Femur (tissue), 1 donor: ENCODE measurements at places on chromosomes 5 and 9.
A peak's percentile ranks its signal among the peaks of the same experiment; 100 is the strongest.

GRCh38 chr9:108766626-108767161 lies 89.1 kb downstream of the ACTL7B start:
- DNase-seq: no peak

GRCh38 chr9:114225561-114226212 lies 70.3 kb downstream of the COL27A1 start:
- peak; percentile 69 for DNase-seq

GRCh38 chr5:77841616-77842015 lies 65.5 kb upstream of the TBCA start:
- DNase-seq: no peak

GRCh38 chr5:72152545-72152944 lies 45.3 kb downstream of the MAP1B start:
- DNase-seq: no peak

DNA sequence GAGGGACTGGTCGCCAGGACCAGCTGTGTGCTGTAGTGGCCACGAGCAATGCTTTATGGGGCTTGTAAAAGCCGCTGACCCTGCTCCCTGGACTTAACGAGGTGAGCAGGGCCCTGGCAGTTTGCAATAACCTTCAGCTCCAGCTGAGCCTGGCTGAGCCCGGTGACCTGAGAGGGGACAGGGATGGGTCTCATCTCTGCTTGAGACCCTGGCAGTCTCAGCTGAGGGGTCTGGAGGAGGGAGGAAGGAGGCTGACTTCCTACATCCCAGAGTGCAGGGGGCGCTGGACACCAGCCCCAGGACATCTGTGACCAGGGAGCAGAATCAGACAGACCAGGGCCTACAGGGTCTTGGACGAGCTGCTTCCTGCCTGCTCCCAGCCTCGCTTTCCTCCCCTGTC lies 277.5 kb upstream of the MVB12B start:
- DNase-seq: no peak

- no peak for DNase-seq
Observed at GRCh38 chr9:93287189-93287552, 103.2 kb downstream of the WNK2 start.

DNA sequence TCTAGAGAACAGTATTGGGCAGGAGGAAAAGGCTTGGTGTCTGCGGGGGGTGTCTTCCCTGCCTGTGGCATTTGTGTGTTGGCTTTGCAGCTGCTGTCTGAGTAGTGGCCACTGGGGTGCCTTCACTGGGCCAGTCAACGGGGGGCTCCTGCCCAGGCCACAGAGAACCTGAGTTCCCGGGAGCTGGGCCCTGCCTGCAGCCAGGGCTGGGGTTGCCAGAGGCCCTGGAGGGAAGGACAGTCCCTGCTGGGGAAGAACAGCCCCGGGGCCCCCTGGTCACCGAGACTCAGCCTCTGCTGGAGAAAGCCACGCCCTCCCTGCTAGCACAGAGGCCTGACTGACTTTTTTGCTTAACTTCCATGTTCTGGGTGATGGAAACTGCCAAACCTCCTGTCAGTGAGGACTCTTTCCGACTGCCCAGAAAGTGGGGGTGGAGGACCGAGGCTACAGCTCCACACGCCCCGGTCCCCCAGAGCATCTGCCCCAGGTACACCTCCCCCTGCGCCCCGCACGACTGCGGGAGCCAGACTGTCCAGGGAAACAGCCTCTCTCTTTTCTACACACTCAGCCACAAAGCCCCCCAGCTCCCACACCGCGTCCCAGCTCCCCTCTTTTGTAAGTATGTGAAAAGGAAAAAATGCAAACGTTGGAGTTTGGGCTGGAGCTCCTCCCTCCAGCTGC lies 133.4 kb downstream of the DAB2IP start:
- peak; percentile 20 for DNase-seq

DNA sequence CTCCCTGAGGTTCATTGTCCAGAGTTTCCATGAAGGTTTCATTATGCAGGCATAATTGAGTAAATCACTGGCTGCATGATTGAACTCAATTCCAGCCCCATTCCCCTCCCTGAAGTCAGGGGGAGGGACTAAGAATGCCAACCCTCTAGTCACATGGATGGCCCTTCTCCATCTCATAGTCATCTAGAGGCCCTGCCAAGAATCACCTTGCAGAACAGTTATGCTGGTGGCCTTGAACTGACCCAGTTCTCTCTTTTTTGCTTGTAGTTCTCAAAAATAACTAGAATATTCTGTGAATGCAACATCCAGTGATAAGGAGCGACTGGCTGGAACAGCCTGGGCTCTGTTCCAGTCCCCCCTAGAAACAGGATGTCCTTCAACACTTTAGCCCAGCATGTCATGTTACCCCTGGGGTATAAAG lies 31.7 kb downstream of the SLC35A4 start:
- no peak for DNase-seq

DNA sequence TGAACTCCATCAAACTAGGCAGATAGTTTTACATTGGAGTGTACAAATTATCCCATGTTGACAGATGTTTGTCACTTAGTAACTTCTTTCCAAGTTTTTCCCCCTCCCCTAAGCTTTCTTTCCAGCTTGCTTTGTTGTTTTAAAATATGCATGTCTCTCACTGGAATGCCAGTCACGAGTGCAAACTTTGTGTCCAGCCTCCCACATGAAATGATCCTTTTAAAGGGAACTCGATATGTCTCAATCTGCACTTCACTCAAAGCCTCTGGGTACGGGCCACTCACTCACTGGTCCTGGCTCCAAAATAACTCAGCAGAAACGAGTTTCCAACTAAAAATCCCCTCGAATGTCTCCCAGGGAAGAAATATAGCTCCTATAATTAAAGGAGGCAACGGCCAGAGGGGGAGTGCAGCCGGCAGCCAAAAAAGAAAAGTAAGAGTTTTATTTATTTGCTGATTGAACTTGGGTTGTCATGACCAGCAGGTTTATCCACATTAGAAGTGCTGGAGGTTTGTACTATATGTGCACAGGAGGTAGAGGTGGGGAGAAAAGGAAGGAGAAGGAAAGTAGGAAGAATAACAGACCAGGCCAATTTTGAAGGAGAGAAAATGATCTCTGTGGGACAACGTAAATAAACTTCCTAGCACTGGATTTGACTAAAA lies 17.5 kb downstream of the NR2F1 start:
- DNase-seq: no peak

GRCh38 chr9:32423371-32423770 lies 38.9 kb downstream of the ACO1 start:
- no peak for DNase-seq

DNA sequence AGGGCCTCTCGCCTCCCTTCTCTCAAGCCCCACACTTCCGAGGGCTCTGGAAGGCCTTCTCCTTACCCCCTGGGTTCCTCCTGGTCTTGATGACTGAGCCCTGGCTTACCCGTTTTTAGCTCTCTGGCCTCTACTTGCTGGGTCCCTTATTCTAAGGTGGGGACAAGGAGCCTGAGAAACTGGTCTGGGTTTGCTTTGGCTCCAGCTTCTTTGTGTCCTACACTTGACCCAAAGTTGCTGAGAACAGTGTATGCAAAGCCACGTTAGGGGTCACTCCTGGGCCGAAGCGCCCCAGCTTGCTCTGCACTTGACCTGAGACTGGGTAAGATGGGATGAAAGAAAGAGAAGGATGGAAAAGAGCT lies 788 bp downstream of the ZNF346 start:
- DNase-seq: no peak
